ENCODE measurements at places on chromosomes 3 and 15.

GRCh38 chr15:89787944-89788343, 11.8 kb downstream of the MESP2 start:
- DNase-seq, result no peak

DNA sequence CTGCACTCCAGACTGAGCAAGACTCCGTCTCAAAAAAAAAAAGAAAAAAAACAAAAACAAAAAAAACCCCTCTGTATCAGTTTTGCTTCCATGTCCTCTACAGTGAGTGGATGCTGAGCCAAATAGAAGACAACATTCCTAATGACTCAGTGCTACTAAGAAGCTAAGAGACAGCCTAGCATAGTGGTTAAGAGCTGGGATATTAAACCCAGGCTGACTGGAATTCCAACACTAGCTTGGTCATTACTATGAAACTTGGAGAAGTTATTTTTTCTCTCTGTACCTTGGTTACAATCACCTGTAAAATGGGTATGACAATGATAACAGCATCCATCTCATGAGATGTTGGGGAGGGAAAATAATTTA, 60.9 kb upstream of the PYGO1 start:
- no peak for DNase-seq

GRCh38 chr3:632571-633170, 436.1 kb downstream of the CHL1 start:
- DNase-seq, result peak; percentile 36

DNA sequence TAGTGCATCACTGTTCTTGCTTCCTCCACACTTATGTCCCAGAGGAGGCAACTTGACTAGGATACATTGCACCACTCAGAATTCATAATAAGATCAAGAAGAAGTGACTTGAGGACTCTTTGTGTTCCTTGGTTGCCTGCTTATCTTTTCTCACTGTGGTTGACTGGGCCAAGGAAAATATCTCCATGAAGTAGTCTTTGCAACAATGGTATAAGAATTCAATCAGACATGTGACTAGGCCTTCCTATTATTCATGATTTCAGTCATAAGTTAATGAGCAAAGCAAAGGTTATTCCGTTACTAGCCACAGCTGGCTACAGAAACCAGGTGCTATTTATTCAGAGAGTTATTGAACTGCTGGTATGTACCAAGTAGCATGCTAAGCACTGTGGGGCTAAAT, 359.3 kb downstream of the RORA start:
- no peak for DNase-seq

Data from right kidney (tissue), 9 donors.